ENCODE measurements at places on chromosomes 7 and 10. TPM values are rescaled to one million over a fixed set of nuclear protein-coding genes. Genes with fewer than 3 reads are reported as not detected.

OPN4 gene
- total RNA-seq = not detected

DNA sequence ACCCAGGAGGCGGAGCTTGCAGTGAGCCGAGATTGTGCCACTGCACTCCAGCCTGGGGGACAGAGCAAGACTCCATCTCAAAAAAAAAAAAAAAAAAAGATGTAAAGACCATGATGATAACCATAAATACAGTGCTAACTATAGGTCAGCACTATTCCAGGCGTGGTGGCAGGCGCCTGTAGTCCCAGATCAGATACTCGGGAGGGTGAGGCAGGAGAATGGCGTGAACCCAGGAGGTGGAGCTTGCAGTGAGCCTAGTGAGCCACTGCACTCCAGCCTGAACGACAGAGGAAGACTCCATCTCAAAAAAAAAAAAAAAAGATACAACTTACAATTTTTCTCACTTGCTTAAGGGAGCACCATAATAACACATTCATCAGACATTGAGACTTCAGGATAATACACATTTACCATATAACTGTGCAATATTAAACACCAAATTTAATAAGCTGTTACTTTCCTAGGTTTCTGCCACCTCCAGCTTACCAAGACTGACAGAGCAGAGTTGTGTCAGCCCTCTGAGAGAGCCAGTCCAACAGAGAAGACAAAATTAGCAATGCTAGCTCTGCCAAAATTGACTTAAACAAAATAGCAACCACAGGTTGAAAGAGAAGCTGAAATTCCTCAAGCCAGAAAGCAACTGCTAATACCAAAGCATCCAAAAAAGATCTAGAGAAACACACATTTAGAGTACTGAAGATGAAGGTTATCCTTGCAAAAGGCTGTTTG is 8.2 kb downstream of the DNA2 start:
- DNase-seq = no peak

DNA sequence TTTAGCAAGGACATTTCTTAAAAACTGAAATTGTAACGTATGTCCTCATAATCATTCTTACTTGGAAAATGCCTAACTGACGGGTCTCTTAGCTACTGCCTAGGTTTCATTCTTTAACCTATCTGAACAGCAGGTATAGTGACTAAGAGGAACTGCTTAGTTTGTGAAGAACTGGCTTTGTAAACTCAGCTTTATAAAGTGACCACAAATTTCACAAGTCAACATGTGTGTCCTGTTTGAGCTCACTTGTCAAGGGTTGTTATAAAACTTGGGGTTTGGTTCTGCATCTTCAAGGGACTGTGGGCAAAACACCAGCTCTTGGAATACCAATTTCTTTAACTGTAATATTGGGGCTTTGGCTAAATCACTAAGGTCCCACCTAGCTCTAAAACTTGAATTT is 32.2 kb downstream of the MRPS33 start:
- DNase-seq = no peak

TMEM130 gene
- 0.19 TPM for total RNA-seq

DNA sequence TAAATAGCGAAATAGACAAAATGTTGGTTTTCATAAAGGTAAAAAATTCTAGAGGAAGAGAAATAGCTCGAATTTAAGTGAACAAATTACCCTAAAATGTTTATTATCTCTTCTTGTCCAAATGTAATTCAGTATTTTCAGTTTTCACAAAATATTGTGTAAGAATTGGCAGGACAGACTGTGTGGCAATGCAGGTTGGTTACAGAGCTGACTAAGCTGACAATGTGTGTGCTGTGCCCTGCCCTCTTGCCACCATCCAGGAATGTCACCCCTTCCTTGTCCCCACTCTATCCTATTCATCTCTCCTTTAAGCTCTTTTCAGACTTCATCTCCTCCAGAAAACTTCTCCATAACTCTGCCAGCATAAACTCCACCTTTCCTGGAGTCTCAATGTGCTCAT is 46.1 kb downstream of the COL28A1 start:
- DNase-seq = no peak

DNA sequence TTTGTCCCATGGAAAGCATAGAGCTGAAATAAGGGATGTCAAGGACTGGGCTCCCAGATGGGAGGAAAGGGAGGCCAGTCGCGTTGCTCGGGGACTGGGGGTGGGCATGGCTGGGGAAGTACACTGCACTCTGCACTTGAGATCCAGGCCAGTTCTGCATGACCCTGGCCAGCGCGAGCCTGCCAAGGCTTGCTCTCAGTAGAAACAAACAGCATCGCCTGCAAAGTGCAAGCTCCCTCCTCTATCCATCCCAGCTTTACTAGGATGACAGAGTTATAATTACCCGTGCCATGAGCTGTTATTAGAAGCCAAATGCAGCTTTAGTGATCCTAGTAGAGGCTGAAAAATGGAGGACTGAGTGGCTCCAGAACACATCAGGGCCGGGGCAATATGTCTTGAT is 43.9 kb upstream of the PDCD4 start:
- DNase-seq = no peak

DNA sequence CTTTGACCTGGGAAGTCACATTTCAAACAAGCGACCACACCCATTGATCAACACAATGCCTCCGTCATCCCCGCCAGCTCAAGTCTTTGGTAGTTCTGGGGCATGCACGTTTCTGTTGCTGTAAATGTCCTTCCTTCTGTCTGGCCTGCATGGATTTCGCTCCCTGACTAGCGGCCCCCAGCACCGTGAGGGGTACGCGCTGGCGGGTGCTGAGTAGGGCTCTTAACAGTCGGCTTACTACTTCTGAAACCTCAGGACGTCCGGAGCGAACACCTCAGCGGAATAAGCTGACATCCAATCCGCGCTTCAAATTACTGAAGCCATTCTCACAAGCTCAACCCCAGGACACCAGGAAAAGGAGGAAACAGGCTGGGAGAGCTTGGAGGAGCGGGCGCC is 505 bp downstream of the NUDCD3 start:
- DNase-seq = no peak

GRCh38 chr7:38020121-38020785 is 99.8 kb downstream of the EPDR1 start:
- no peak for DNase-seq

DNA sequence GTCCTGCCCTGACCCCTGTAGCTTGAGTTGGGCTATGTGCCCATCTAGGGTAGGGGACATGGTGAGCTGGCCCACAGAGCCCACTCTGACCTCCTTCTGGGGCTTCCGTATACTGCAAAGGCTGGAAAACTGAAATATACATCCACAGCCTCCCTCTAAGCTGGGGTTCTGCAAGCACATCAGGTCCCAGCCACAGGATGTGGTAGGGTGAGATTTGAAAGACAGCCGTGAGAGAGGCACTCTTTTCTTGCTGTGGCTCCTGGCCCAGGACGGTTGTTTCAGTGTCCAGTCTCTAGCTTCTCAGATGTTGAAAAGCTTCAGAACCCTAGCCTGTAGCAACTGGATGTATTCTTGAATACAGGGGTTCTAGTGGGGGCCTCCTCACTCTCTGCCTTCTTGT is 60.1 kb upstream of the ADRB1 start:
- DNase-seq = no peak

FAM25A gene
- total RNA-seq = not detected

DNA sequence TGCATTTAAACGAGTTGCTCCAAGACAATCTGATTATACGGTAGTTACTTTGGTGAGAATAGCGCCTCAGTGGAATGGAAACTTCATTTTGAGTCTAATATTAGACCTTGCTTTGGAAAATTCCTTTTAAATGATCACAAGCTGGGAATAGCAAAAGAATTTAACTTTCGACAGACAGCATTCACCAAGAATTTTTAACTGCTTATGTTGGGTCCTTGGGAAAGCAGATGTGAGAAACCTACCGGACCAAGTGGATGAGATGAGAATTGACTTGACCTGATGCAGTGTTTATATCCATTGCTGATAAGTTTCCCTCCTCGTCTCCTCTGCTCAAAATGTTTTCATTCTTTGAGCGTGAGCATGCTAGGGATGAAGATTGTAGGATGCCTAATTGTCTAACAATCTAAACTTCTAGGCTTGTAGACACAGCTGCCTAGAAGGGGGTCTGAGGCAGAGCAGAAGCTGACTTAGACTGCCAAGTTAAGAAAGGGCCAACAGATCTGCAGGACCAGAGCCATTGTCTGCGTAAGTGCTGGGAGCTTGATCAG is 126.9 kb downstream of the CNNM2 start:
- DNase-seq = no peak

DNA sequence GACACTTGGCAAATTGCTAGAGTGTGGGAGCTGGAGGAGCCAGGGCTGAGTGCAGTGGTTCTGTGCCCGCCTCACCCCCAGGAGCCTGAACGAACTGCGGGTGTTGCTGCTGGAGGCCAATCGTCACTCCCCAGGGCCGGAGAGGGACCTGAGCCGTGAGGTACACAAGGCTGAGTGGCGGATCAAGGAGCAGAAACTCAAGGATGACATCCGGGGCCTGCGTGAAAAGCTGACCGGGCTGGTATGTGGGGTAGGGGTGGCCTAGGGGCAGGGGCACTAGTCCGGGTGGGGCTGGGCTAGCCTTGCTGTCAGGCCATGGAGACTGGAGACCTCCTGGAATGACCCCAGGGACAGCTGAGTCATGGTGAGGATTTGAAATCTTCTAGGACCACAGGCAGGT is 56.7 kb upstream of the GTF2IRD1 start:
- no peak for DNase-seq

GRCh38 chr7:98191668-98192431 is 19.4 kb upstream of the BHLHA15 start:
- no peak for DNase-seq

PTN gene
- total RNA-seq = 15.0 TPM

DNA sequence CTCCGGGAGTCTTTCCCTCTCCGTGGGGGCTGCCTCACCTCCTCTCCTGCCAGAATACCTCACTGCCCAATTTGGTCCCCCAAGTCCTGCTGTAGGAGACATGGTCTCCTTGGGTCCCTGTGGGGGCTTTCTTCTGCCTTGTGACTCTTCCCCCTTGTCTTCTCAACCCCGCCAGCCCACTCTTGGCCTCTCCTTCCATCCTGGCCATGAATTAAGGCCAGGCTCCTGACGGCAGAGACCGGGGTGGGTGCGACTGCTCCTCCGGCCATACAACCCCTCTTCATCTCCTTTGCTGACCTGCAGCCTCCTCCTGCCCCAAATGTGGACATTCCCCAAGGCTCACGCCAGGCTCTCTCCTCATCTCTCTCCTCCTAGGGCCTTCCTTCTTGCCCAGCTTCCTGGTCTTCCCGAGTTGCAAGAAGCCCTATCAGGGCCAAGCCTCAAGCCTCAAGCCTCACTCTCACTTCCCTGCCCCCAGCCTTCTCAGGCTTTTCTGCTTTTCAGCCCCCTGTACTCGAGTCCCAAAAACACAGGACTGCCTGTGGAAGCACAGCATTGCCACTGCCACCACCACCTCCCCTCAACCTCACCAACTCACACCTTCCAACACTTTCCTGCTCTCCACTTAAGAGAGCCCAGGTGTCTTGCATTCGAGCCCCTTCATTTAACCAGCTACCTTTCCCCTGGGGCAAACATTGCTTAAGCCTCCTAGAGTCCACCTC is 1.3 kb downstream of the PNLIPRP2 start:
- DNase-seq = no peak

CYP2C19 gene
- 0.50 TPM for total RNA-seq

DNA sequence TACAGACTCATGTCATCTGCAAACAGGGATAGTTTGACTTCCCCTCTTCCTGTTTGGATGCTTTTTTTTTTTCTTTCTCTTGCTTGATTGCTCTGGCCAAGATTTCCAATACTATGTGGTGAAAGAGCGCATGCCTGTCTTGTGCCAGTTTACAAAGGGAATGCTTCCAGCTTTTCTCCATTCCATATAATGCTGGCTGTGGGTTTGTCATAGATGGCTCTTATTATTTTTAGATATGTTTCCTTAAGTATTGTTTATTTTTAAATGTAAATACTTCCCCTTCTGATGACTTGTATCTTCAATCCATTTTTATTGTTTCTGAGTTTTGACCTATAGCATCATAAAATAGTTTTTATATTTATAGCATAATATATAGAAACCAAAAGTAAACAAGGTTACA is 17.9 kb downstream of the FAM237B start:
- DNase-seq = no peak

- no peak for DNase-seq
These were observed 5.0 kb downstream of the EPHB6 start for GRCh38 chr7:142859829-142860228.

OR9A2 gene
- not detected for total RNA-seq

SORCS1 gene
- 0.38 TPM for total RNA-seq

DNA sequence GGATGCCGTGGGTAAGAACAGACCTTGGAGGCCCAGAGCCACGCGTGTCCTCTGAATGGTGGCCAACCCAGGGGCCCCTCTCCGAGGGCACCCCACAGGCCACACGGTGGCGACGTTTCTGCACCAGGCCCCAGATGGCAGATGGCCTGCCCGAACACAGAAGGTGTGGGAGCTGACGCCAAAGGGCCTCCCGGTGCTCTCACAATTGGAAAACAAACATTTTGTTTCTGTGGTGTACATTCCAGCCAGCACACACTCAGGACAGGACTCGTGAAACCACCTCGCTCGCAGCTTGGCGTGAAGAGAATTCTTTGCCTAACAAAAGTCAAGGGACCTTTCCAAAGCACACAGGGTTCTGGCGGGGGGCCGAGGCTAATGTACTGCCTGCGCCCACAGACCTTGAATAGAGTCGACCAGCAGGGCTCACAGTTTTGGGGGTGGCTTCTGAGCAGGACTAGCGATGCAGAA is 112.1 kb downstream of the FAM53B start:
- no peak for DNase-seq

DNA sequence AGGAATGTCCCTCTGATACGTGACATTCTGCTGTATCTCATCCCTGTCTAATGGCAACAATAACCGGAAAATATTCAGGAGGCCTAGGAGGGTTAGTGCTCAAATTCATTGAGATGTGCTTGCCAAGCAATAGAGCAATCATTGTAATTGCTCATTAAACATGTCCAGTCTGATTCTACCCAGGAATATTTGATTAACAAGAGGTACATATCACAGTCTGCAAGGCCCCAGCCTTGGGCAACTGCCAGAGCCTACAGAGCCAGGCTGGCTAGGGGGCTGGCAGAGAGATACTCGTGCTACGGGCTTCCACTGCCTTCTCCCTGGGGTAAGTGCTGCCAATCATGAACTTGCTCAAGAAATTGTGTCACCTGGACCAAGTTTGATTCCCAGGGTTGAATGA is 99.1 kb downstream of the ALOX5 start:
- DNase-seq = no peak

GRCh38 chr7:111853201-111853990 is 291.1 kb upstream of the IMMP2L start:
- DNase-seq = no peak
